ENCODE measurements at places on chromosomes 1 and 21.

DNA sequence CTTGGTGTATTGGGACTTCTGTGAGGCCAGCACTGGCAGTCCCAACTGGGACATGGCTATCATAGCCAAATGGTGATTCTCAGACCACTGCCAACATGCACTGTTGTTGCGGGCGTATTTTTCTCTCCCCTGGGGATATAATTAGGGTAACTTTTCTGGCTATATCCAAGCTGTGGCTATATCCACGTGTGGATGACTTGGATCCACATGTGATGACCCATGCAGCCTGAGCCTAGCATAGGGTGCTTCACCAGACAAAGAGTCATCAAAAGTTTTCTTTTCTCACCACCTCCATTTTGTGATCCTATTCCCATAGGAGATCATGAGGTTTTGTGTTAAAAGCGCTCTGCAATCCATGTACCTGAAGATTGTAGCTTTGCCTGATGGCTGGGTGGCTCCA, 51.2 kb upstream of the CSF3R start:
- no peak for DNase-seq

DNA sequence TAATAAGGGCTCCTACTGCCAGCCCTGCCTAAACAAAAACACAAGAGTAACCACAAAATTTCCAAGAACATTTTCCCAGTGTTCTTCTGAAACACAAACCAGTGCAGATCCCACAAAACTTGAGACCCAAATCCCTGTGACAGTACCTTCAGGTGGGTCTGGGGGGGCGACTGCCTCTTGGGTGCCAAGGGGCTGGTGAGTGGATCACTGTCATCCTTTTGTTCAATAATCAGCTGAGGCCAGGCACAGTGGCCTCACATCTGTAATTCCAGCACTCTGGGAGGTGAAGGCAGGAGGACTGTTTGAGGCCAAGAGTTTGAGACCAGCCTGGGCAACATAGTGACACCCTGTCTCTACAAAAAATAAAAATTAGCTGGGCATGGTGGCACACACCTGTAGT, 87.6 kb downstream of the GLIS1 start:
- no peak for DNase-seq

DNA sequence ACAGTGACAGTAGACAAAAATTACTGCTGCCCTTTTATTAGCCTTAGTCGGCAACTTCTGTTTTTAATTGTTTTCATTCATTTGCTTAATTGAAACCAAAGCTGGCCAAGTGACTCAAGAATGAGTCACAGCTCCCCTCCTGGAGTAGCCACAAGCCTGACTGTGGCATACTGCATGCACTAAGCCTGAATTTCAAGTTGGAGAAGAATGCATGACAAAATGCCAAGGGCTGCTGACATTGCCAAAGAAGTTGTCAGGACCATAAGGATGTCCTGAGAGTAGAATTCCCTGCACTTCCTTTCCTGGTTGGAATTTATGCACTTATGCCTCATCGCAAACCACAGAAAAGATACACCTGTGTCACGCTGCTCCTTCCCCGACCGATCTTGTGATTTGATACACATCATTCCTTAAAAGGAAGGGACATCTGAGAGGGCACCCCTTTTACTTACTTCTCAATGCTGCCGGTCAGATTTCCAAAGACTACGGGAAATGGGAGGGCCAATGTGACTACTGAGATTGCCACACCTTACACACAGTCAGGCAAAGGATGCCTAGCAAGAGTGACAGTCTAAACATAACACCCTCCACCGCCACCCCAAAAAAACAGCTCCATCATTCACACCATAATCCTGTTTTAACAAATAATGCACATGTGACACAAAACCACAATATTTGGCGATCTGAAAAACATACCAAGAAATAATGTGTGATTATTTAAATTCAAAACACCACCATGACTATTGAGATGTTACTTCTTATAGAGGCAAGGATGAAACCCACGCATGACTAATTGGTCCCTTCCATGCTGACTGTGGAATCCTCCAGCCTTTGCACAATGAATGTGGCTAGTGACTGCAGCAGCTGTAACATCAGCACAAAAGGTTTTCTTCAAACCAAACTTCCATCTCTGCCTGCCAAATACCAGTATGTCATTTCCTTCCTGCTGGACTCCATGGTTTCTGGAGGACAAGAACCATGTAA, 28.2 kb downstream of the VAV3 start:
- DNase-seq, result peak; percentile 54

DNA sequence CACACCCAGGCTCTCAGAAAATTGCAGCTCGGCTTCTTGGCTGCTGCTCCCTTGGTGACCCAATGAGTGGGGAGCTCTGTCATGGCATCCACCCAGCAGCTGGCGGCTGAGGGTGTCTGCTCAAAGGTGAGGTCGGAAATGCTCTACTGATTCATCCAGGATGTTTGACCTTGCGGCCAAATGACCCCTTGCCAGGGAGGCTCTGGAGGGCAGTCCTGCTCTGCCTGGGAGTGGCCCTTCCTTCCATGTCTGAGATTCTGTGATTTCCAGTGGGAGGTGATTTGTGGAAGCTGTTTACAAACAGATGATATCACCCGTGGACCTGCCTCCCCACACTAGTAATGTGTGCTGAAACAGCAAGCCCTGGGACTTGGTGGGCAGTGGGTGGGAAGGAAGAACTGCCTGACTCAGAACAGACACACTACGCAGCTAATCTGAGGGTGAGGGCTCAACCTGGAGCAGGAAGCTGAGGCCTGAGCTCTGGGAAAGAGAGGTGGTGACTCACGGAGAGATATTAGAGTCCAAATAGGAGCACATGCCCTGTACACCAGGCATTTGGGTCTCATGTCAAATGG, 3.0 kb downstream of the CRCT1 start:
- no peak for DNase-seq

GRCh38 chr1:160916666-160917065, 31.7 kb upstream of the ITLN1 start:
- DNase-seq, result no peak

DNA sequence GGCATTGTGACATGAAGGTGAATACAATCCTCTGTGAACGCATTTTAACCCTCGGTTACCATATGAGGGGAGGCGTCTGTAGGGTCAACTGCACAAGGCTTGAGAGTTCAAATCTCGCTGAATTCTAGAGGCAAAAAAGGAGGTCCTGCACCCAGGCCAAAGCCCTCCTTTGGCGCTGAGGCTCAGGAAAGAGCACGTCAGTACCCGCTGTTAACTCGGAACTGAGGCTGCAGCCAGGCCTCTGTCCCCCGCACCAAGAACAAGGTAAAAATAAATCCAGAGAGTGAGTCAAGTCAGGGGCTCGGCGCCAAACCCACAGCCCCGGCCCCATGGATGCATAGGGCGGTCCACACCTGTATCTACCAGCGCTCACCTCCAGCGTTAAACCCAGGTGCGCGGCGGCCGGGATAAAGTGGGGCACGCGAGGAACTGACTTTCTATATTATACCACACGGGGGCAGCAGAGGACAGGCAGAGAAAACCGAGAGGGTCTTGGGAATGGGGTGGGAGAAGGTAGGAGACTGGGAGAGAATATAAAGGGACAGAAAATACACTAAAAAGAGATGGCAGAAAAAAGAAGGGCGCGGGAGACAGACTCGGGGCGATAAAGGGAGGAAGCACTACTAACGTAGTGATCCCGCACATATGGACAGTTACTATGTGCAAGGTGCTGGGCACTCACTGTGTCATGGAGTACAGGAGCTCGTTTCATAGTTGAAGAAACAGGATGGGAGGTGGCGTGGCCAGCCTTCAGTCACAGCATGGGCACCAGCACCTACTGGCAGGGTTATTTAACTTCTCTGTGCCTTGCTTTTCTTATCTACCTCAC, 54.9 kb downstream of the DMRTA2 start:
- DNase-seq, result peak; percentile 44

DNA sequence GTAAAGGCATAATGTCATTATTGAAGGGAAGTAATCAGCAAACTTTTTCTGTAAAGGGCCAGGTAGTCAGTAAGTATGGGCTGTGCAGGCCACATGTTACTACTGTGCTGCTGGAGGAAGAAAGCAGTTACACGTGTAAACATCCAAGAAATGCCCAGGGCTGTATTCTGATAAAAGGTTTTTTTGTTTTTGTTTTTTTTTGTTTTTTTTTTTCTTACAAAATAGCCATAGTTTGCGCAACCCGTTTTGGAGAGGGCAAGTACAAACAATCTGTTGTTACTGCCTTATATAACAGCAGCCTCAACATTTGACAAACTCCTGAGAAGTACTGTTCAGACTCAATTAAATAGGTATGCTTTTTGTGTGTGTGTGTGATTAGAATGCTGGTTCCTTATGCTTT, 26.7 kb upstream of the MTMR11 start:
- DNase-seq, result no peak

DNA sequence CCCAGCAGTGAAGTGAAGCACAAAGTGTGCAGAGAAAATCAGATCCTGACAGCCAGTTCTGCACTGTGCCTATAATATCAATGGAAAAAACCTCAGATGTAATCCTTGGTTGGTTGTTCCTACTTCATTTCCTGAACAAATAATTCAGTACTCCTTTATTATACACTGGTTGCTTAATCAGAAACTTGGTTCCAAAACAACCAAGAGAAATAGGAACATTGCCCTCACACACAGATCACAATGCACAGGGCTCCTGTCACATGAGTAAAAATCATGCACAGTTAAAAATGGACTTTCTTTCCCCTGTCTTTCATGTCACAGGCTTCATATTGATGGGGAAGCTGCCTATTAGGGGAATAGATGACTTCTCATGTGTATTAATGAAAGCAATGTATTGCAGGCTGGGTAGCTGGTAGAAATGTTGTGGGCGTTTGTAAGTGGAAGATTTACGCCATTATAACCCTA, 9.7 kb downstream of the DNASE2B start:
- no peak for DNase-seq

GRCh38 chr1:159932296-159933285, 7.3 kb upstream of the TAGLN2 start:
- DNase-seq, result no peak

DNA sequence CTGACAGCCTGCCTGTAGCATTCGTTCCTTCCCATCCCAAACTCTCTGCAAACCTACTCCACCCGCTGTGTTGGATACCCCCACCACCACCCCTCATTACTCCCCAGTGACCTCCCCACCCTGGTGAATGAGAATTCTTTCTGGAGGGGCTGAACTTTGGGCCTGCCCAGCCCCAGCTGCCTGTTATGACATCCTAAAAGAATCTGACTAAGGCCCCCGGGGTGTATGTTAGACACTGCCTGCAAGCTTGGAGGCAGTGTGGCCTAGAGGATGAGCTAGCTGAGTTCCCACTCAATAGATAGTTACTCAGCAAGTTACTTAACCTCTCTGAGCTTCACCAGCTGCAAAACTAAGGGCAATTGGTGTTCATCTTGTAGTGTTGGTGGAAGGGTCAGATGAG, 110.2 kb upstream of the FGGY start:
- DNase-seq, result no peak

GRCh38 chr1:9224664-9225410, 9.7 kb upstream of the H6PD start:
- no peak for DNase-seq

DNA sequence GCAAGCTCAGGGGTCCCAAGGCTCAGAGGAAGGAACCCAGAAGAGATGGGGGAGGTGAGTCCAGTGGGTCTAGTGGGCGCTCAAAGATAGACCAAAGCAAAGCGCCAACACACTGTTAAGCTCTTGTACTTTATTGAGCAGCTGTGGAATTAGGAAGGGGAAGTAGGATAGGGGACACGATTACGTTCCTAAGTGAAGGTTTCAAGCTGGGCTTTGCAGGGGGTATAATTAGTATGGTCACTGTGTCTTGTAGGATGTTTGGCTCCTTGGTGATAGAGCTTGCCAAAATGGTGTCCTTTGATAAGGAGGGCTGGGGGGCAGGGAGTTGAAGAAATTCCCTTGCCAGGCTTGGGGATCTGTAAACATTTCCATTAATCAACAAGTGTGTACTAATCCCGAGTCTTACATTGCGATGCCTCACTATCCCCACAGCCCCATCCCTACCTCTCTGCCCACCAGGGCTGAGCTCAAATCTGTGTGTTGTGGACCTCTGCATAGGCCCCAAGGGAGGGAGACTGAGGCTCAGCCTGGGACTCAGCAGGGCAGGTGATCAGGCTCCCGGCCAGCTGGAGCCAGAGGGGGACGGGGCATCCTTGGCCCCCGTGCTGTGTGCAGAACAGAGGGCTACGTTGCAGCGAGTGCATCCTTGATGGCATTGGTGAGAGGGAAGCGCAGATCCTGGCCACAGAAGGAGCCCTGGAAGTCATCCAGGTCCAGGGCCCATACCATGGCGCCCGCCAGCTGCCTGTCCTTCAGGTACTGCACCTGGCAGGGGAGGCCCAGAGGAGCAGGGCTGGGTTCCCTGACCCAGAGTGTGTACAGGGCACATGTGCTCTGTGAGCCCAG, 3.4 kb upstream of the MYBPH start:
- DNase-seq, result no peak

GRCh38 chr1:245370175-245370825, 215.5 kb downstream of the KIF26B start:
- no peak for DNase-seq

GRCh38 chr1:22755641-22756040, 45.0 kb downstream of the EPHB2 start:
- no peak for DNase-seq

Data from activated naive CD8-positive, alpha-beta T cell treated with anti-CD3 and anti-CD28 coated beads, Interleukin-2, amount 50 U/mL, for 24 hours (primary cell).